Stimulated activated naive CD8-positive, alpha-beta T cell treated with anti-CD3 and anti-CD28 coated beads, Interleukin-15, amount 100 ng/mL, for 72 hours (primary cell): ENCODE measurements at places on chromosomes 12 and 14.

GRCh38 chr12:89907659-89908058 lies 199.0 kb upstream of the ATP2B1 start:
- no peak for DNase-seq

DNA sequence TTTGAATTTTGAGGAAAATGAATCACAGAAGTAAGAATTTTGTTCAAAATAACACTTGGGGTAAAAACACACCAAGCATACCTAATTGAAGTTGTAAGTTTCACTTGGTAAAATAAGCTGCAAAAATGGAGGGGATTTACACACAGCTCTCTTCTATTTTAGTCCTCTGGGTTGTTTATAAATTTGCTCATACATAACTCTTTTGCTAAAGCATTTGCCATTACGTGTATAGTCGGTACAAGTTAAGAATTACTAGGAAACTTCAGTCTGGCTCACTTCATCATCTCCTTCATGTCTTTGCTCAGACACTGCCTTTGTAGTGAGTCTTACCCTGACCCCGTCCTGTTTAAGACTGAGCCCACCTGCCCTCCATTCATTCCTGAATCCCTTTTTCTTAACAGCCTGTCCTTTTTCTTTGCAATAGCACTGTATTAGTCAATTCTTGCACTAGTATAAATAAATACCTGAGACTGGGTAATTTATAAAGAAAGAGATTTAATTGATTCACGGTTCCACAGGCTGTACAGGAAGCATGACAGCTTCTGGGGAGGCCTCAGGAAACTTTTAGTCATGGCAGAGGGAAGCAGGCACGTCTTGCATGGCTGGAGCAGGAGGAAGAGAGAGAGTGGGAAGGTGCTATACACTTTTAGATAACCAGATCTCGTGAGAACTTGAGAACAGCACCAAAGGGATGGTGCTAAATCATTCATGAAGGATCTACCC lies 451.1 kb downstream of the PCNX1 start:
- DNase-seq = no peak

DNA sequence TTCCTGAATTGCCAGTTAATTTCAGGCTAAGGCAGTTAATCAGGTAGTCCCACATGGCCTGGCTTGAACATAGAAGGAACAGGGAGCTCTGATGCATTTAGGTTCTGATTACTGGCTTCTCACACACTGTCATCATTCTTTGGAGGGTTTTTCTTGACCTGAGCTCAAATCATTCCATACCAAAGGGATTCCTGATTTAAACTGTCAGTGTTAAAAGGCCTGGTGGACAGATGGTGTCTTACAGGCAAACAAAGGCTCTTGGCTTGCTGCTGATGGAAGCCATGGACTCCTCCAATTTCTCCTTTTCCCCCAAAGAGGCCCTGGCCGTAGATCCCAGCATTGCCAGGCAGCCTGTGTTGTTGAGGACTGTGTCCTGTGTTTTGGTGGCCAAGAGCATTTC lies 30.2 kb downstream of the CACNA1C start:
- no peak for DNase-seq

DNA sequence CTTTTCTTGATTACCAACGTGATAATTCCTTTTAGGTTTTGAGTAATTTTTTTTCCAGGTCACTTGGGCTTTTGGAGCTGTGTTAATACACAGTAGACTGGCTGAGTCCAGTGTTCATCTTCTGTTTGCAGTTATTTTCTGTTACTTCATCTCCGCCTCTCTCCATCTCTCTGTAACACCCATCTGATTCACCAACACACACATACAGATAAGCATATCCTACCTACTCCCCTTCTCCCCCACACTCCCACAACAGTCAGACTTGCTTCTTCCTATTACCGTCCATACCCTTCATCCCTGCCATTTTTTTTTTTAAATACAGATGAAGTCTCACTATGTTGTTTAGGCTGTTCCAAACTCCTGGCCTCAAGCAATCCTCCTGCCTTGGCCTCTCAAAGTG lies 72.7 kb upstream of the MANSC4 start:
- no peak for DNase-seq

- no peak for DNase-seq
Observed at GRCh38 chr12:20572451-20572850, 122.7 kb upstream of the SLCO1C1 start.

GRCh38 chr14:65071544-65071943 lies 30.8 kb downstream of the MAX start:
- no peak for DNase-seq

DNA sequence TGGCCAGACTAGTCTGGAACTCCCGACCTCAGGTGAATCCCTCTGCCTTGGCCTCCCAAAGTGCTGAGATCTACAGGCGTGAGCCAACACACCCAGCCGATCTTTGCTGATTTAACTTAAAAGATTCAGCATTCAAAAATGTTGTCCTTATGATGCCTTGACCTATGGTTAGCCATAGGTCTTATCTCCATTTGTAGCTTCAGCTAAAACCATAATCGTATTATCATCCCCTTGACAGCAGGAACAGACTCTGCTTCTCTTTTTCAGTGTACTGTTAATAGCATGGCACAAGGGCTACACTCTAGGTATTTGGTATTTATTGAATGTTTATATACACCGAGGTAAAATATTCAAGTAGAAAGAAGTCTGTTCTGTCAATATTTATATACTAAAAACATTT lies 15.3 kb downstream of the CCDC62 start:
- no peak for DNase-seq

- no peak for DNase-seq
Observed at GRCh38 chr12:124512667-124513296, 54.6 kb downstream of the NCOR2 start.
